ENCODE measurements at places on chromosomes 7 and 10. TPM values are rescaled to one million over a fixed set of nuclear protein-coding genes. Genes with fewer than 3 reads are reported as not detected.

GRCh38 chr10:129730993-129731325 is 233.1 kb downstream of the EBF3 start:
- H3K27ac ChIP-seq, result no peak overlapping the region
- H3K27me3 ChIP-seq, result no peaks in the 10 kb centered on the region
- no peak for DNase-seq
- H3K4me1 ChIP-seq, result no peaks in the 10 kb centered on the region
- no peak overlapping the region for H3K4me3 ChIP-seq

DNA sequence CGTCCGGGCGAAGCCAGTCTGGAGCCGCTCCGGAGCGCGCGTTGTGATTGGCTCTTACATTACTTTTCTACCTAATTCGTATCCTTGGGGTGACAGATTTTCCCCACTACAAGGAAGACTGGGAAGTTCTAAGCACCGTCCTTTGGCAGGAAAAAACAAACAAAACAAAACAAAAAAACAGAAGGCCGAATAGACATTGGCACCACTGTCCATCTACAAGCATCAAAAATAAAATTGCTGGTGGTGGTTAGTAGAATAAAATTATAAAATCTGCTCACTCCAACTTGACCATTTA is 651 bp upstream of the SKAP2 start:
- H3K4me1 ChIP-seq, result peaks cover 21% of the 10 kb centered on the region
- DNase-seq, result peak; percentile 49
- H3K36me3 ChIP-seq, result peaks cover 2% of the 10 kb centered on the region
- H3K4me3 ChIP-seq, result peak overlapping the region; percentile 95

Gene TFPI2
- total RNA-seq, result 6.0 TPM

Gene SPAM1
- not detected for total RNA-seq

- H3K27ac ChIP-seq, result no peak overlapping the region
- peaks cover 14% of the 10 kb centered on the region for H3K4me1 ChIP-seq
- no peak overlapping the region for H3K4me3 ChIP-seq
These were observed 136.0 kb upstream of the WNT16 start for GRCh38 chr7:121192834-121193233.

Gene BMPER
- total RNA-seq, result 0.63 TPM

DNA sequence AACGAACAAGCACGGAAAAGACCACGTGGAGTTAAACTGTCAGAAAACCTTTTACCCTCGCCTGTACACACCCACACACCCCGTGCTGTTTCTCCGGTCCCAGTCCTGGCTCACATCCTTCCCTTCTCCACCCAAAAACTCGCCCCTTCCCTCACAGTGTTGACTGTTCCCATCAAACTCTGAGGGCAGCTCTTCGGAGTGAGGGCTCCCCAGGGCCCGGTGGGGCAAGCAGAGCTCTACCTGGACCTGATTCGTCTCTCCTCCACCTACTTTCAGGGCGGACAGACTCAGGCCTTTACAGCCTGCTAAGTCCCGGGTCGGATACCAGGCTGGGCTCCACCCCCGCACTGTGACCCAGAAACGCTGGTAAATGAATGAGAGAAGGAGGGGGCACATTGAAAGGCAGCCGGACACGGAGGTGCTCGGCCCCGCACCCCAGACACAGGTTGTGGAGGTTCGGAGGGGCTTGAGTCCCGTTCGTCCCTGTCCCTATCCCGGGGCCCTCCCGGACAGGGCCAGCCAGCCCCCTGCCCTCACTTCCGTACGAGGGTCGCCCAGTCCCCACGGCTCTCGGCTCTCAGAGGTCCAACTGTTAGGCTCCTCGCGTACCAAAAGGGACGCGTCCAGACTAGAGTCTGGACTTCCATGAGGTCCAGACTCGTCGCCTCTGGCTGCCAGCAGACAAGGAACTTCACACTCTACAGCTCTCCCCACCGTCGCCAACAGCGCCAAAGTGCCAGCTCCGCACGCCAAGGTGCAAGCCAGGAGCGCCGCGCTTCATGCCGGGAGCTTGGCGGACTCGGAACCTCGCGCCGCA is 31.7 kb upstream of the ASL start:
- DNase-seq, result no peak
- H3K4me1 ChIP-seq, result peaks cover 4% of the 10 kb centered on the region
- no peaks in the 10 kb centered on the region for H3K36me3 ChIP-seq
- no peak overlapping the region for H3K27ac ChIP-seq
- no peak overlapping the region for H3K4me3 ChIP-seq

DNA sequence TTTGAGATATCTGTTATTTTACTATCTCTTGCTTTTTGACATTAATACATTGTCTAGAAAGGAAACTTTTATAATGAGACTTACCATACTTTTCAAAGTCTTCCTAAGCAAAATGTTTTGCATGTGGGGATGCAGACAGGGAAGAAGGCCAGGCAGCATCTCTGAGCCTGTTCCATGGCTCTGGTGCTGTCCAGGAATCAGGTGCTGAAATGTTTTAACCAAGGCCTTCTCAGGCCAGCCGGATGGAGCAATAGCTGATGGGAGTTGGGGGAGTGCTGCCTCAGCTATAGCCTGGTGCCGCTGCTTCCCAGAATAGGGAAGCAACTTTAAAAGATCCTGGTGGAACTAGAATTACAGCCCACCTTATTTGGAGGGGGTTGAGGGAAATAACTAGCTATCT is 38.5 kb downstream of the CRTAC1 start:
- H3K4me3 ChIP-seq, result no peak overlapping the region
- H3K27ac ChIP-seq, result no peak overlapping the region
- H3K27me3 ChIP-seq, result peaks cover 16% of the 10 kb centered on the region
- H3K36me3 ChIP-seq, result no peaks in the 10 kb centered on the region
- no peaks in the 10 kb centered on the region for H3K4me1 ChIP-seq

Gene GNAT3
- total RNA-seq, result not detected

DNA sequence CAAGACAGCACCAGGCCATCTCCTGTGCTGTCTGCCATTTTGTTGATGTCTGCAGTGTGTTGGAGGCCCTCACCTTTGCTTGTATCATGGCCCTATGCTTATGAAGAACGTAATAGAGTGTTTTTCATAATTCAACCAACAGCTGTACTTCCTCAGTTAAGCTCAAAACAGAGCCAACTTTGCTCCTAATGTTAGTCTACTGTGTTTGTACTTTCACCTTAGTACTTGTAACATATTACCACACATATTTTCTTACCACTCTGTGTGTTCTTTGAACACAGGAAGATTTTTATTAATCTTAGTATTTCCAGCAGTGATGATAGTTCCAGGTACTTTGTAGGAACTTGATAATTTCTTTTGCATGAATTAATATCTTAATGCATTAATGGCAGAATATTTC is 5.9 kb downstream of the ZNF33A start:
- H3K4me1 ChIP-seq, result peaks cover 9% of the 10 kb centered on the region
- H3K4me3 ChIP-seq, result no peak overlapping the region
- H3K27ac ChIP-seq, result no peak overlapping the region
- no peaks in the 10 kb centered on the region for H3K27me3 ChIP-seq
- DNase-seq, result no peak
- peaks cover 46% of the 10 kb centered on the region for H3K36me3 ChIP-seq

- no peaks in the 10 kb centered on the region for H3K4me1 ChIP-seq
- no peak overlapping the region for H3K27ac ChIP-seq
- DNase-seq, result no peak
- H3K27me3 ChIP-seq, result peaks cover 7% of the 10 kb centered on the region
These were observed 97.7 kb upstream of the FAM204A start for GRCh38 chr10:118439824-118440223.

Gene SFXN2
- 4.7 TPM for total RNA-seq

DNA sequence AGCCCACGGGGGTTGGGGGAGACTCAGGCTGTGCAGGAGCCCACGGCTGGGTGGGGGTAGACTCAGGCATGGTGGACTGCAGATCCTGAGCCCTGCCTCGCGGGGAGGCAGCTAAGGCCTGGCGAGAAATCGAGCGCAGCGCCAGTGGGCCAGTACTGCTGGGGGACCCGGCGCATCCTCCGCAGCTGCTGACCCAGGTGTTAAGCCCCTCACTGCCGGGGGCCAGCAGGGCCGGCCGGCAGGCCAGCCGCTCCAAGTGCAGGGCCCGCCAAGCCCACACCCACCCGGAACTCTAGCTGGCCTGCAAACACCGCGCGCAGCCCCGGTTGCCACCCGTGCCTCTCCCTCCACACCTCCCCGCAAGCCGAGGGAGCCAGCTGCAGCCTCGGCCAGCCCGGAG is 33.4 kb downstream of the SP4 start:
- H3K27me3 ChIP-seq, result no peaks in the 10 kb centered on the region
- no peak overlapping the region for H3K4me3 ChIP-seq
- no peak for DNase-seq

- H3K27ac ChIP-seq, result no peak overlapping the region
- peaks cover 63% of the 10 kb centered on the region for H3K27me3 ChIP-seq
- DNase-seq, result peak; percentile 95
- peaks cover 18% of the 10 kb centered on the region for H3K4me1 ChIP-seq
- peak overlapping the region; percentile 61 for H3K4me3 ChIP-seq
These were observed 9.4 kb downstream of the NXPH1 start for GRCh38 chr7:8442814-8443304.

DNA sequence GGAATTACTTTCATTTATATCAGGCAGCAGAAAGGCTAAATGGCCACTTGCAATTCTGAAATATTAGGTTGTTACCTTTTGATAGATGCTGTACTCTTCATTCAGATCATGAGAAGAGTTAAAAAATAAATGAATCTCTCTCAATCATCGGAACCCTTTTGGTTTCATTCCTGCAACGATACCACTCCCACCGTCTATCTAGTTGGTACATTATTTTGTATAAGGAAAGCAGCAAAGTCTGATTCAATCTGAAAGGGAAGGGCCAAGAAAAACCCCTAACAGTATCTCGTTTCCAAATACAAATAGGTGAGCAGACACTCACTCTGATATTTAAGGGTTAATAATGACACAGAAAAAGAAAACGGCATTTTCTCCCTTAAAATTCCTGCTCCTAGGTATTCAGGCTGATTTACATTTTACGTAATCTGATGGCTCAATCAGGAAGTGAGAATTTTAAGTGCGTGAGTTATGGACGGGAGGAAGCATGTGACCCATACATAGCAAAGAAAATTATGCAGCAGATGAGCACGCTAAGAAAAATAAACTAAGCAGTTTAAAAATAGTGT is 209.4 kb upstream of the KLF14 start:
- H3K27me3 ChIP-seq, result no peaks in the 10 kb centered on the region
- H3K4me3 ChIP-seq, result peak overlapping the region; percentile 46
- H3K4me1 ChIP-seq, result peaks cover 47% of the 10 kb centered on the region
- peak overlapping the region; percentile 43 for H3K27ac ChIP-seq
- peaks cover 2% of the 10 kb centered on the region for H3K36me3 ChIP-seq

Gene HKDC1
- 4.0 TPM for total RNA-seq

GRCh38 chr7:112162142-112162766 is 43.9 kb downstream of the DOCK4 start:
- peak overlapping the region; percentile 40 for H3K4me3 ChIP-seq
- peaks cover 56% of the 10 kb centered on the region for H3K4me1 ChIP-seq
- H3K27me3 ChIP-seq, result no peaks in the 10 kb centered on the region
- no peaks in the 10 kb centered on the region for H3K36me3 ChIP-seq

GRCh38 chr10:64350665-64351064 is 829.5 kb downstream of the REEP3 start:
- H3K27me3 ChIP-seq, result no peaks in the 10 kb centered on the region
- no peak for DNase-seq
- no peaks in the 10 kb centered on the region for H3K4me1 ChIP-seq
- H3K4me3 ChIP-seq, result no peak overlapping the region
- no peaks in the 10 kb centered on the region for H3K36me3 ChIP-seq
- no peak overlapping the region for H3K27ac ChIP-seq

DNA sequence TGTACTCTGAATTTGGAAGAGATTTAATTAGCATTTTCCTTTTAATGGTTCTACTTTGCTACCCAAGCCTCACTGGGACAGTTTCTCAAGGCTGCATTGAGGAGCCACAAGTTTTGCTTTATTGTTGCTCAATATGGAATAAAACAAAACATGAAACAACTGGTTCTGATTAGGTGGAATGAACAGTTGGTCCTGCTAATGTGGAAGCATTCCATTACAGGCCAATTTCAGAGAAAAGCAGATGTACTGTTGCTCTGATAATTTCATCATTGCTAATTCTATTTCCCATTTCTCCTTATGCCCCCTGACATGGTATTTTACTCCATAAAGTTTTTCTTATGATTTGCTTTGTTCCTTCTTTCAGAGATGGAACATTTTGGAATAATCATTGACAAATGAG is 66.0 kb upstream of the PAPSS2 start:
- peaks cover 22% of the 10 kb centered on the region for H3K4me1 ChIP-seq
- H3K27me3 ChIP-seq, result peaks cover 2% of the 10 kb centered on the region
- DNase-seq, result no peak
- H3K36me3 ChIP-seq, result no peaks in the 10 kb centered on the region

- no peaks in the 10 kb centered on the region for H3K36me3 ChIP-seq
- H3K4me3 ChIP-seq, result no peak overlapping the region
- peaks cover 7% of the 10 kb centered on the region for H3K27me3 ChIP-seq
- H3K4me1 ChIP-seq, result no peaks in the 10 kb centered on the region
These were observed 89.9 kb upstream of the STEAP1 start for GRCh38 chr7:90064370-90064769.

DNA sequence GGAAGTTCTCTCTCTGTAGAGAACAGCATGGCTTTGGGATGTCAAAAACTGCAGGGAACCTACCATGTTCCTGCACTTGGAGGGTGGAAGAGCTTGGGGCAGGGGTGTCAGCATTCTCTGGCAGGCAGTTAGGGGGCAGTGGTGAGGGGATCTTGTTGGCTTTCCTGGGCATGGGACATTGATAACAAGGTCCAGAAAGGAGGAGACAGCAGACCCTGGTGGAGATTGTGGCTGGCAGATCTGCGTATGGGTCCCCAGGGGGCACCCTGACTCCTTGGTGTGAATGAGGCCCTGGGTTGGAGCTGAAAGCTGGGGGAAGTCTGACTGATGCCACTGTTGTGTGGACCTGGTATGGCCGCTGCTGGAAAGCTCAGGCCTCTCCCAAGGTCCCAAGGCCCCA is 22.9 kb upstream of the CAMK2B start:
- H3K4me1 ChIP-seq, result no peaks in the 10 kb centered on the region
- no peak for DNase-seq
- H3K27ac ChIP-seq, result no peak overlapping the region
- peaks cover 23% of the 10 kb centered on the region for H3K27me3 ChIP-seq
- no peak overlapping the region for H3K4me3 ChIP-seq
- peaks cover 2% of the 10 kb centered on the region for H3K36me3 ChIP-seq

DNA sequence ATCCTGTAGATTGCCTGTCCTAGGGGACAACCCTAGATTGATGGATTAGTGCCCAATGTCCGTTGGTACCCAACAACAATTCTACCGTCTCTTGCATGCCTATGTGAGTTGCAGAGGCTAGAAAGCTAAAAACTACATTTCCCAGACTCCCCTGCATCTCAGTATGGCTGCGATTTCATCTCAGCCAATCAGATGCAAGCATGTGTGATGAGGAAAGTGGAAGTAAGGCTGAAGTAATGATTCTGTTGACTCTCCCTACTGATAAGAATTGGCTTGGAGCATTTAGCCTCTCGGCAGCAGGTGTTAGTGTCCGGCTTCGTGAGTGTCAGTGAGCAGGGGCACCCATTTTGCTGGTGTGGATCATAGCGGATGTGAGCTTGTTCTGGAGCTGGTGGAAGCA is 171.9 kb downstream of the FGFR2 start:
- H3K4me1 ChIP-seq, result peaks cover 8% of the 10 kb centered on the region
- no peak overlapping the region for H3K27ac ChIP-seq

Gene ADAM12
- 166 TPM for total RNA-seq

GRCh38 chr10:35223016-35223415 is 96.4 kb downstream of the CREM start:
- no peaks in the 10 kb centered on the region for H3K27me3 ChIP-seq
- H3K27ac ChIP-seq, result no peak overlapping the region
- H3K4me3 ChIP-seq, result no peak overlapping the region
- no peak for DNase-seq
- H3K4me1 ChIP-seq, result peaks cover 4% of the 10 kb centered on the region
- H3K36me3 ChIP-seq, result no peaks in the 10 kb centered on the region

- DNase-seq, result no peak
- no peaks in the 10 kb centered on the region for H3K36me3 ChIP-seq
- H3K4me1 ChIP-seq, result peaks cover 6% of the 10 kb centered on the region
- H3K4me3 ChIP-seq, result no peak overlapping the region
These were observed 70.5 kb downstream of the ADCYAP1R1 start for GRCh38 chr7:31122649-31123058.
